H1 (cell line): ENCODE measurements at places on chromosomes 16 and 17.

- no peak overlapping the region for H3K4me3 ChIP-seq
- H3K27ac ChIP-seq, result no peak overlapping the region
- no peak for DNase-seq
- H3K36me3 ChIP-seq, result no peaks in the 10 kb centered on the region
- H3K27me3 ChIP-seq, result no peaks in the 10 kb centered on the region
These were observed 9.2 kb downstream of the KCNJ12 start for GRCh38 chr17:21385281-21385845.

GRCh38 chr16:85448557-85449190 lies 164.4 kb upstream of the GSE1 start:
- H3K36me3 ChIP-seq, result no peaks in the 10 kb centered on the region
- no peak overlapping the region for H3K27ac ChIP-seq

DNA sequence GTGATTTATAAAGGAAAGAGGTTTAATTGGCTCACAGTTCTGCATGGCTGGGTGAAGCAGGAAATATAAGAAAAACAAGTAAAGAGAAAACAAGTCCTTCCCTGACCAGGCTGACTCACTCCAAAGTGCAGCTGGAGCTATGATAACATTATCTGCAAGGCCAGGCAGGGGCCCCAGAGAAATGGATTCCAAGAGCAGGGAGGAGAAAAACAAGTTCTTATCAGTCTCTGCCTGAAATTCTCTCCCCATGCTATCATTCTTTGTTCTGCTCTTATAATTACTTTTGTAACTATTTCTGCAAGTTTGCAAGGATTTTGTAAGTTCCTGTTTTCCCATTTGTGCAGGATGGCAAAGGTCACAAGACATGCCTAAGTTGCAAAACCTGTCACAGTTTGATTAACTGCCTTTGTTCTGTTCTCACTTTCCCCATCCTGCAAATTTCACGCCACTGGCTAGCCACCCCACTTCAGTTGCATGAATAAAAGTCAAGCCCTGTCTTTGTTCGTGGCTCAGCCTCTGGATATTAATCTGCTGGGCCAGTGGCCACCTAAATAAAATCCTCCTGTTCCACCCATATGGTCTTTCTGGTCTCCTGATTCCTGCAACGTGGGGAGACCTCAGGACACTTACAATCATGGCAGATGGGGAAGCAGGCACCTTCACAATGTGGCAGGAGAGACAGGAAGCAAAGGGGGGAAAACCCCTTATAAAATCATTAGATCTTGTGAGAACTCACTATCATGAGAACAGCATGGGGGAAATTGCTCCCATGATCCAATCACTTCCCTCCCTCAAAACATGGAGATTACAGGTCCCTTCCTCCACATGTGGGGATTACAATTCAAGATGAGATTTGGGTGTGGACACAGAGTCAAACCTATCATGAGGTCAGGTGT lies 13.1 kb downstream of the ABCA9 start:
- no peak for DNase-seq
- no peaks in the 10 kb centered on the region for H3K27me3 ChIP-seq

- H3K36me3 ChIP-seq, result no peaks in the 10 kb centered on the region
- H3K4me1 ChIP-seq, result peaks cover 5% of the 10 kb centered on the region
- no peak overlapping the region for H3K27ac ChIP-seq
- H3K4me3 ChIP-seq, result no peak overlapping the region
- H3K27me3 ChIP-seq, result no peaks in the 10 kb centered on the region
- DNase-seq, result no peak
These were observed 97.0 kb downstream of the PRKCA start for GRCh38 chr17:66399441-66399840.

GRCh38 chr16:2482708-2483534 lies 8.0 kb downstream of the TBC1D24 start:
- no peaks in the 10 kb centered on the region for H3K36me3 ChIP-seq
- H3K4me1 ChIP-seq, result no peaks in the 10 kb centered on the region
- H3K27me3 ChIP-seq, result no peaks in the 10 kb centered on the region
- H3K27ac ChIP-seq, result no peak overlapping the region
- H3K4me3 ChIP-seq, result no peak overlapping the region

DNA sequence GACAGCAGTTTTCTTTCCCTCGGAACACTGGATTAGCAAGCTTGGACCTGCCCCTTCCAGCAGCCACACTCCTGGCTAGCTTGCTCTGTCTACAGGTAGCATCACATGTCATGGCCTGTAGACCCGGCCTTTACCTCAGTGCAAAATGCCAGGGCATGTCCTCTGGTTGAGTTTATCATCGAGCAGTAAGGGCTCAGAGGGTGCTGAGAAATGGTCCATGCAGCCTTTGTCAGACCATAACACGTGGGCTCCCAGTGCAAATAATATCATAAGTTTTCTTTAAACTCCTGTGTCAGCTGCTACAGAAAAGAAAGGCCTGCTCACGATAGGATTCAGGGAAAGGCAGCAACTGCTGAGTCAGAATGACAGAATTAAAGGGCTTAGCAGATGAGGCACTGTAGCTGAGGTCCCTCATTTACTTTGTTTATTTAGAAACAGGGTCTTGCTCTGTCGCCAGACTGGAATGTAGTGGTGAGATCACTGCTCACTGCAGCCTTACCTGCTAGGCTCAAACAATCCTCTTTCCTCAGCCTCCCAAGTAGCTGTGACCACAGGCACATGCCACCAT lies 8.0 kb upstream of the GNA13 start:
- H3K36me3 ChIP-seq, result no peaks in the 10 kb centered on the region
- H3K27ac ChIP-seq, result no peak overlapping the region
- no peak overlapping the region for H3K4me3 ChIP-seq
- no peaks in the 10 kb centered on the region for H3K27me3 ChIP-seq
- peaks cover 7% of the 10 kb centered on the region for H3K4me1 ChIP-seq

- 0 out of 2 replicates have a peak overlapping the region, but pooled peaks have one; percentile 7 for H3K4me3 ChIP-seq
- H3K27ac ChIP-seq, result no peak overlapping the region
- DNase-seq, result no peak
- H3K36me3 ChIP-seq, result peaks cover 15% of the 10 kb centered on the region; the same call in 1 of the 2 replicates
These were observed 2.8 kb downstream of the NLK start for GRCh38 chr17:28045304-28045703.

- no peak overlapping the region for H3K27ac ChIP-seq
- H3K27me3 ChIP-seq, result no peaks in the 10 kb centered on the region
- H3K4me1 ChIP-seq, result no peaks in the 10 kb centered on the region
- no peak for DNase-seq
- no peaks in the 10 kb centered on the region for H3K36me3 ChIP-seq
- no peak overlapping the region for H3K4me3 ChIP-seq
These were observed 299.3 kb downstream of the KCNJ2 start for GRCh38 chr17:70468661-70469060.

DNA sequence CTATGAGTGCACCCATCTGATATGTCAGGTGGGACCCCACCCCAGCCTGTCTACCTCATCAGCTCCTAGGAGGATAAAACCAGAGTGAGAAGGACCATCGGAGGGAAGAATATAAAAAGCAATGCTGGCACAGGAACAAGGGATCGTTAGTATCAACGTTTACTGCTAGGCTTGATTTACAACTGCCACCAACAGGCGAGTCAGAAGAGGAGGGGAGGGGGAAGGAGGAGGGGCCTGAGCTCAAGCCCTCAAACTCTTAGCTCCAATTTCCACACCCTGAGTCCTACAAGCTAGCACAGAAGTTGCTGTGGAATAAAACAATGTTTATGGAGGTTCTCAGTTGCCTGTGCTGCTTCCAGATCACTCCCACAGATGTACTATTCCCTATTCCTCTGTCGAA lies 234.5 kb downstream of the C16orf78 start:
- no peaks in the 10 kb centered on the region for H3K27me3 ChIP-seq
- peak; percentile 45 for DNase-seq
- H3K4me1 ChIP-seq, result peaks cover 11% of the 10 kb centered on the region; the same call in 1 of the 2 replicates
- H3K36me3 ChIP-seq, result no peaks in the 10 kb centered on the region
- no peak overlapping the region for H3K4me3 ChIP-seq
- no peak overlapping the region for H3K27ac ChIP-seq

- no peaks in the 10 kb centered on the region; the same call in 1 of the 2 replicates for H3K4me1 ChIP-seq
- no peaks in the 10 kb centered on the region for H3K36me3 ChIP-seq
- no peak for DNase-seq
These were observed 7.3 kb downstream of the C16orf86 start for GRCh38 chr16:67673712-67674580.

GRCh38 chr17:27296428-27296979 lies 2.6 kb downstream of the WSB1 start:
- H3K36me3 ChIP-seq, result no peaks in the 10 kb centered on the region
- DNase-seq, result no peak
- H3K4me1 ChIP-seq, result peaks cover 4% of the 10 kb centered on the region
- no peak overlapping the region for H3K27ac ChIP-seq
- H3K27me3 ChIP-seq, result no peaks in the 10 kb centered on the region

DNA sequence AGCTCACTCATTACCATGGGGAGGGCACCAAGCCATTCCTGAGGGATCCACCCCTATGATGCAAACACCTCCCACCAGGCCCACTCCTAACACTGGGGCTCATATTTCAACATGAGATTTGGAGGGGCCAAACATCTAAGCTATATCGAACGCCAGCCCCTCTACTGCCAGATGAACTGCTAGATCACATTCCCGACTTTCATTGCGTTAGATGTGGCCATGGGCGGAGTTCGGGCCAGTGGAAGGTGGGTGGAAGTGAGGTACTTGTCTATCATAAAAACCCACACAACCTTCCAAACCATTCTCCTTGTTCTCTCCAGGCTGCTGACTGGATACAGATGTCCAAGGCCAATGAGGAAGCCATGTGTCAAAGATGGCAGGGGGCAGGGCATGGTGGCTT lies 27.0 kb upstream of the ANKRD40CL start:
- H3K36me3 ChIP-seq, result no peaks in the 10 kb centered on the region
- no peak for DNase-seq
- no peaks in the 10 kb centered on the region for H3K4me1 ChIP-seq
- H3K4me3 ChIP-seq, result no peak overlapping the region
- H3K27me3 ChIP-seq, result no peaks in the 10 kb centered on the region

DNA sequence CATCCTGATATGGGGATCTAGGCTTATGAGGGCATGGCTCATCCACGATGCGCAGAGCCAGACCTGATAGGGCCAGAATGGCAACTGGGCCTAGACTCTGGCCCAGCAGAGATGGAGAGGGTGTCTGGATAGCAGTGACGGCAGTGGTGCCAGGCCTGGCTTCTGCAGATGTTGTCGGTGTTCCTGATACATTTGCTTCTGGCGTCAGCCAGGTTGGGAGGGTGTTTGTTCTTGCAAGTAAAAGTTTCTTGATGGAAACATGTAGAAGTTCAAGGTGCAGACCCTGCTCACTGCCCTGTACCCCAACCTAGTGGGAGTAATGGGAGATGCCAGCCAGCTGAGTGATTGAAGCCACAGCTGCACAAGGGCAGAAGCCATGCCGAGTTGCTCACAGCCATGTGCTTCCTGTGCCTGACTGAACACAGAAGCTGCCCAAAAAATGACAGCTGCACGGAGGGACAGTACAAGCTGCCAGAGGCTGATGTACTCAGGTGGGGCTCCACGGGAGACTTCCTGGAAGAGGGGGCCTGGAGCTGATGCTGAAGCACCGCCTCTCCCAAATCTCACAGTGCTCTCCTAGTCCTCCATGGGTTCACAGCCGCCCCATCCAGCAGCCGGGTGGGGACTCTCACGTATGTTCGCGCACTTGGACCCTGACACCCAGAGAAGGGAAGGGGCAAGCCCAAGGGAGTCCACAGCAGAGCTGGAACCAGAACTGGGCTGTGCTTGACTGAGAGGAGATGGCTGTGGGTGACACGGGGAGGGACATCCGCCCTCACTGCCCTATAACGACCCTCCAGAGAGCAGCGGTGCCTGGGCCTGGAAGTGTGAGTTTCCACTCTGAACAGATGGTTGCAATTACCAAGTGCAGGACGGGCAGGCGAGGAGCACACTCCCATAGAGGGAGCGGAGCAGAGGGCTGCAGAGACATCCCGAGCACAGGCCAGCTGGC lies 78.7 kb downstream of the N4BP1 start:
- no peaks in the 10 kb centered on the region for H3K27me3 ChIP-seq
- H3K27ac ChIP-seq, result no peak overlapping the region
- no peaks in the 10 kb centered on the region; the same call in 1 of the 2 replicates for H3K4me1 ChIP-seq
- no peaks in the 10 kb centered on the region for H3K36me3 ChIP-seq
- no peak for DNase-seq
- no peak overlapping the region for H3K4me3 ChIP-seq

DNA sequence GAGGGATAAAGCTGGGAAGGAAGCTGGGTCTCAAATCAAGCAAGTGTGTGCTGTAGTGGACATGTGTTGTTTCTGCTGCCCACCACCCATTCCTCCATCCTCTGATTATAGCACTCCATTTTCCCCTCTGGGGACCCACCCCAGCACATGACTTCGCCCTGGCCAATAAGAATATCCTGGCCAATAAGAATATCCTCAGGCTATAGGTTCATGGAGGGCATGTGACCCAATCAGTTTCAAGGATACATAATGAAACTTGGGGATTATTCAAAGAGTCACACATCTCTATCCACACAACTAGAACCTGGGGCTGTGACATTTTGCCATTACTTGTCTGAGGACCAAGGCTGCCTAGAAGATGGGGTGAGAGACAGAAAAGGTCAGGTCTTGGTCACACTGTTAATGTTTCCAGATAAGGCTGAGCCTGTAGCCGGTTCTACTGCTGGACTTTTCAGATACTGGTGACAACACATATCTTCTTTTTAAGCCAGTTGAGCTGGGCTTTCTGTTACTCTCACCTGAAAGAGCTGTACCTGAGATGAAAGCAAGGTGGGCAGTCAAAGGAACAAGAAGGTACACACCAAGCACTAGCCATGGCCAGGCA lies 33.7 kb downstream of the MYO18A start:
- H3K27ac ChIP-seq, result no peak overlapping the region
- no peak overlapping the region for H3K4me3 ChIP-seq
- H3K27me3 ChIP-seq, result no peaks in the 10 kb centered on the region
- DNase-seq, result no peak

- H3K4me1 ChIP-seq, result no peaks in the 10 kb centered on the region
- H3K27me3 ChIP-seq, result no peaks in the 10 kb centered on the region
- H3K36me3 ChIP-seq, result peaks cover 18% of the 10 kb centered on the region
- H3K27ac ChIP-seq, result no peak overlapping the region
- H3K4me3 ChIP-seq, result no peak overlapping the region
- no peak for DNase-seq
These were observed 32.7 kb downstream of the ZZEF1 start for GRCh38 chr17:4110152-4110551.

GRCh38 chr17:57195785-57196460 lies 60.4 kb upstream of the MSI2 start:
- no peaks in the 10 kb centered on the region for H3K27me3 ChIP-seq
- H3K27ac ChIP-seq, result no peak overlapping the region
- no peak overlapping the region for H3K4me3 ChIP-seq

GRCh38 chr17:8074554-8074953 lies 13.0 kb downstream of the ALOX12B start:
- peaks cover 8% of the 10 kb centered on the region for H3K4me1 ChIP-seq
- H3K4me3 ChIP-seq, result no peak overlapping the region
- H3K36me3 ChIP-seq, result no peaks in the 10 kb centered on the region

GRCh38 chr17:12519956-12520594 lies 145.6 kb upstream of the MYOCD start:
- H3K4me3 ChIP-seq, result no peak overlapping the region
- no peaks in the 10 kb centered on the region for H3K27me3 ChIP-seq
- DNase-seq, result no peak

GRCh38 chr16:52054326-52054725 lies 492.6 kb downstream of the TOX3 start:
- H3K27ac ChIP-seq, result no peak overlapping the region
- H3K27me3 ChIP-seq, result no peaks in the 10 kb centered on the region
- no peak for DNase-seq
- no peaks in the 10 kb centered on the region for H3K4me1 ChIP-seq
- H3K36me3 ChIP-seq, result no peaks in the 10 kb centered on the region
- H3K4me3 ChIP-seq, result no peak overlapping the region

- no peak overlapping the region for H3K27ac ChIP-seq
- H3K36me3 ChIP-seq, result no peaks in the 10 kb centered on the region
- H3K4me1 ChIP-seq, result no peaks in the 10 kb centered on the region
- DNase-seq, result no peak
These were observed 144.5 kb downstream of the MAF start for GRCh38 chr16:79456036-79456435.
